ENCODE measurements at places on chromosomes 2 and 18.

- no peak for DNase-seq
These were observed 267.8 kb downstream of the CYRIA start for GRCh38 chr2:16397681-16398475.

DNA sequence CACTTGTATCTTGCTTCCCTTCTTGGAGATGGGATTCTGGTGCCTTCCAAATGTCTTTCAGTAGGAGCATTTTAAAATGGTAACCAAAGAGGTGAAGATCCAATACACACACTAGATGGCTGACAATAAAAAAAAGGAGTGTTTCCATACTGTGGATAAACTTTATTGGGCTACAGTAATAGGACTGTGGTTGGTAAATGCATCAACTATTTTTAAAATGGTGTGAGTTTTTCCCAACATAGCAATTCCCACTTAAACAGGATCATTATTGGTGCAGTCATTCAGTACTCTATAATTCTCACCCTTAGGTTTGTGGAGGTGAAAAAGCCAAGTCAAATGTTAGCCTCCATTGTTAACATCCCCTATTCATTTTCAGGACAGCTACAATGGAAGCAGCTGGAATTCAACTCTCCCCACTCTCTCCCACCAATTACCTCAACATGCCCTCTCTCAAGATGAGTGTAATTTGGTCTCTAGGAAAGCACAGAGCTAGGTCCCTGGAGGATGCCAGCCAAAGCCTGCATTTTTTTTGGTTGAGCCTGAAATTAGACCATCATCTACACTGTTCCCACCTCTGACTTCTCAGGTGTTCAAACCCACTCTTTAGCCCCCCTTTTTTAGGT, 273.3 kb downstream of the TCF4 start:
- no peak for DNase-seq

DNA sequence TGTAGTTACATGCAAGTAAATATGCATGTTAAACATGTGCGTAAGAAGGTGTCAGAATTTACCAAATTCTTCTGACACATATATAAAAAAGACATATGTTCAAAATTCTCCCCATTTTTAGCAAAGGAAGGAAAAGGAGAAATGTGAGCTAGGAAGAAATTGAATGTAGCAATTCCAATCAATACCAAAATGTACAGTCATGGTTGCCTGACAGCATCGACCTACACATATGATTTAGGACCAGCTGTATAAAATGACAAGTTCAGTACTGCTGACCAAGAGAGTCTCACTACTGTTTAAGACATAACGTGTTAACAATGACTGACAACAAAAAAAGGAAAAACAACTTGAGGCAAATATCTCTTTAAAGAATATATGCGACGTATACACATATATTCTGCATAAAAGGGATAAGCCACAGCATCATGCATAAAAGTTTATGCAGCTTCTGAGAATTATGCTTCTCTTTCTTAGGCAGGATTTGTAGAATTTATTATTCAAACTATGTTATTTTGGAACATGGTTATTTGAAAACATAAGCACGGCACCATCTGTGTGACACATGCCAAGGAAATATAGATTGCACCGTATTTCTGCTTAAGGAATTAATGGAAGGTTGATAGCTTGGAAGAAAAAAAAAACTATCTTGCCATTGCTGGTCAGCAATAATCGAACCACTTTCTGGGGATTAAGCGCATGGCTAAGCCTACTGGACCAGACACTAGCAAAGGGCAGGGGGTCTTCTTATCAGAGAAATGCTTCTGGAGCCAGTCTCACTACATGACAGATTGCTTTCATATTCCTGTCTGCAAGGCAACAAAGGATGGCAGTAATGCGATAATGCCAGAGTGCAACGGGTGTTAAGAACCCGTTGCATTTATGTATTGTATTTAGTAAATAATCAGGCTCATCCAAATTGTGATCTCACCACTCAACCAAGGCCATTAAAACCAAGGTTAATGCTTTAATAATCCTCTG, 154.0 kb downstream of the WDPCP start:
- no peak for DNase-seq

GRCh38 chr2:133171393-133172004, 396.8 kb downstream of the NCKAP5 start:
- DNase-seq: no peak

- peak; percentile 39 for DNase-seq
These were observed 100.0 kb downstream of the BAZ2B start for GRCh38 chr2:159516241-159516758.

- no peak for DNase-seq
These were observed 13.8 kb downstream of the RFTN2 start for GRCh38 chr2:197661626-197662025.

- DNase-seq: no peak
These were observed 30.5 kb downstream of the KDM3A start for GRCh38 chr2:86471637-86472036.

- DNase-seq: no peak
These were observed 91.5 kb downstream of the SETBP1 start for GRCh38 chr18:44771956-44772917.

GRCh38 chr18:56124186-56124585, 514.2 kb downstream of the TXNL1 start:
- no peak for DNase-seq

DNA sequence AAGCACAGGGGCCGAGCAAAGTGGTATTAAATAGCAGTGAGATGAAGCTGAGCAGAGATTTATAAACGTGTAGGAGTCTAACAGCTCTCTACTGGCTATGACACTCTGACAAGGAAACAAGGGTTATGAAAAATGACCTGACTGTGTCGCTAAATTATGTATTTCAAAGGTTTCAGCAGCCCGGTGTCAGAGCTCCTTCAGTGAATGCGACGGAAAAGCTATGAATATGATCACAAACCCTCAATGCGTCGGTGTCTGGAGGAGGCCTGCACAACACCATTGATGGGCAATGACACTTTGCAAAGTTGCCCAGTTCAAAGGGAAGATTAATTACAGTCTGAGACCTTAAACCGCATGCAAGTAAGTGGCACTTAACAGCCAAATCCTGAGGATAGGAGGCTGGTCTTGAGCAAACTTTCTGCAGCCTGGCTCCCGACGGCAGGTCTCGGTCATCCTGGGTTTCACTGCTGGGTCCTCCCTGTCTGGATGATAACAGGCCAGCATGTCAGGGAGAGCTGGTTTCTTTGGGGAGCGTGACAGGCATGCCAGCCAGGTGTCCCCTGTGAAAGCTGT, 615.1 kb upstream of the SALL3 start:
- no peak for DNase-seq

DNA sequence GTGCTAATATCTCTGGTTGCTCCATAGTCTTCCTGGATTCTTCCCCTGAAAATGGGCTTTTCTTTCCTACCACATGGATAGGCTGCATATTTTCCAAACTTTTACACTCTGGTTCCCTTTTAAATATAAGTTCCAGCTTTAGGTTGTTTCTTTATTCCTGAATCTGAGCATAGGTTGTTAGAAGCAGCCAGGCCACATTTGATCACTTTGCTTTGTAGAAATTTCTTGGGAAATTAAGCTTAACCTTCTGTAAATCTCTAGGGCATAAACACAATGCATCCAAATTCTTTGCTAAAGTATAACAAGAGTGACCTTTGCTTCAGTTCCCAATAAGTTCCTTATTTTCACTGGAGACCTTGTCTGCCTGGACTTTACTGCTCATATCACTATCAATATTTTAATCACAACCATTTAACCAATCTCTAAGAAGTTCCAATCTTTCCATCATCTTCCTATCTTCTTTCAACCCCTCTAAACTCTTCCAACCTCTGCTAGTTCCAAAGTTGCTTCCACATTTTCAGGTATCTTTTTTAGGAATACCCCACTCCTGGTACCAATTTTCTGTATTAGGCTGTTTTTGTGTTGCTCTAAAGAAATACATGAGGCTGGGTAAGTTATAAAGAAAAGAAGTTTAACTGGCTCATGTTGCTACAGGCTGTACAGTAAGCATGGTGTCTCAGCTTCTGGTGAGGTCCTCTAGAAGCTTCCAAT, 389.6 kb upstream of the HS6ST1 start:
- no peak for DNase-seq

GRCh38 chr18:61612517-61612916, 279.3 kb downstream of the CDH20 start:
- no peak for DNase-seq

DNA sequence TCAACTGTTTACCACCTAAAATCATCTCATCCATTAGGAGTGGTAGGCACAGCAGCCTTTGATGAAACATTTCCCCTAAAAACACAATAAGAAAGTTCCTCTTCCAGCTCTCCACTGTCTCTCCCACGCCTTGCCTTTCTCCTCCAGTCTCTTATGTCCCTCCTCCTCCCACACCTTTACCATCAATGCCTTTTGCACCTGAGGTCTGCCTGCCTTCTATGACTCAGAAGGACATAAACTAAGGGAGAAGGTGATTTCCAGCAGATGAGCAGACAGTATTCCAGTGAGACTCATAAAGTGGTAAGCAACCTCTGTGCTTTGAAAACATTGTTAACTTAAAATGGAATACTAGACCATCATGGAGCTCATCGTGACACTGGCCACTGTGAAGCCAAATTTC, 34.2 kb upstream of the NDUFV2 start:
- DNase-seq: no peak

- DNase-seq: no peak
These were observed 626 bp upstream of the VIT start for GRCh38 chr2:36695746-36696415.

DNA sequence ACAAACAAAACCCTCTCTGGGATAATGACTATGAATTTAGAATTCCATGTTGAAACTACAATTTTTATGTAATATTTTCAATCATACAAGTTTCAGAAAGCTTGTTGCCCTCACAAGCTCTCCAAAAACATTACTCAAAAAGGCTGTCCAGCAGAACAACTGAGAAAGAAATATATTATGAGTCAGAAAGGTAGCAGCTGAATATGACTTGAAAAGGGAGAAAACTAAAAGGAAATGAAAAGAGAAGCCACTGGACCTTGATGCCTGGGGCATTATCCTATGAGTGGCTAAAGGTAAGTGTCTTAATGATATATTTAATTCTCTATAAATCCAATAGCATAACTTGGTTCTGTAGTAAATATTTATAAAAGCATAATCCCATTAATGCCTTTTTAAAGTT, 61.8 kb downstream of the NXPH2 start:
- DNase-seq: no peak

Measured in GM06990 (cell line).